Effector memory CD4-positive, alpha-beta T cell (primary cell): ENCODE measurements at places on chromosomes 16 and 17.
A peak's percentile ranks its signal among the peaks of the same experiment; 100 is the strongest.

DNA sequence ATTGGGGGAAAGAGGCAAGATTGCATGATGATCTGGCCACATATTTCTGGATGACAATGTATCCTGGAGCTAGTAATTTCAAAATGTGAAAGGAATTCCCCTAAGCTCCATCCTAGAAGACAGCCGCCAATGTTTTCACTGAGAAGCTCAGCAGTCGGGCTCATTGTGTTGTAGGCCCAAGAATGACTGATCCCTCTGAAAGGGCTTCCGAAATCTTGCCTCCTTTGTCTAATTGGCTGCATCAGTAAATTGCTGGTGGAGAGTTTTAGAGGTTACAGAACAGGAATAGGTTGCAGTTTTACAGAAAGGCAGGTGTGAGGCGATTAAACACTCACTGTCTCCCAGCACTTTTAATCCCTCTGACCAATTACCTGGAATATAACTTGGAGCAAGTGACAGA is 464.1 kb upstream of the SALL1 start:
- no peak overlapping the region for H3K27ac ChIP-seq
- no peaks in the 10 kb centered on the region for H3K36me3 ChIP-seq
- H3K27me3 ChIP-seq: no peaks in the 10 kb centered on the region

GRCh38 chr16:81888520-81889394 is 109.7 kb downstream of the PLCG2 start:
- H3K4me1 ChIP-seq: no peaks in the 10 kb centered on the region
- no peak for DNase-seq
- H3K27ac ChIP-seq: no peak overlapping the region
- no peaks in the 10 kb centered on the region for H3K36me3 ChIP-seq
- H3K4me3 ChIP-seq: no peak overlapping the region

DNA sequence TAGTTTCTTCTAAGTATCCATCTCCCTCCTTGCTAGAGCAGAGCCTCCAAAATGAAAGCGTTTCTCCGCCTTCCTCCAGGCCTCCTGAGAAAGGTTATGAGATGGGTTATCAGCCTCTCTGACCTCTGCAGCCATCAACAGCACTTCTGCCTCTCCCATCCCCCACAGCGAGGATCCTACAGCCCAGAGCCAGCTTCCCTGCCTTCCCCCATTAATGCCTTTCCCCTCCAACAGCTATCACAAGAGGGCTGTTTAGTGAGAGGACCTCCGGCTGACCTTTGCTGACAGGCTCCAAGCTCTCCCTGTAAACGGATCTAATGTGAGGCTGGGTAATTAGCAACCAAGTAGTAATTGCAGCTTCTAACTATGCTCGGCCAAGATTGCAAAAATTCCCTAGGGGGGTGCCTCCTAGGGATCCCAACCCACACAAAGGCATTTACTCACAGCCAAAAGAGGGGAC is 55.8 kb downstream of the ZFHX3 start:
- H3K4me3 ChIP-seq: no peak overlapping the region
- no peaks in the 10 kb centered on the region for H3K27me3 ChIP-seq
- H3K27ac ChIP-seq: no peak overlapping the region
- H3K4me1 ChIP-seq: no peaks in the 10 kb centered on the region
- H3K36me3 ChIP-seq: no peaks in the 10 kb centered on the region

DNA sequence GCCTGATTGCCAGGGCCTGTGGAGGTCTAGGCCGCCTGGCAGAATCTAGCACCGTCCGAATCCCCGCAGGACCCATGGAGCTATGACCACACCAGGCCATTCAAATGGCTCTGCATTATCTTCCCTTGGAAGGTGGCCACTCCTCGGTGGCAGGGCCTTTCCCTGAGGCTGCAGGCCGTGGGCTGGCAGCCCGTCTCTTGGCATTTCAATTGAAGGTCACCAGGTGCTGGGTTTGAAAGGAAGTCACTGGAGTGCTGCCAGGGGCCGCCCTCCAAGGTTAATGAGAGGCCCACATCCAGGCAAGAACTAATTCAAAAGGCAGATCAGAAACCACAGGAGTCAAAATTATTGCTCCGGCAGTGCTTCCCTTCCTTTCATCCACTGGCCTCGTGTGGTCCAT is 27.7 kb upstream of the CACNG5 start:
- H3K4me1 ChIP-seq: no peaks in the 10 kb centered on the region
- H3K27ac ChIP-seq: no peak overlapping the region
- DNase-seq: no peak
- H3K27me3 ChIP-seq: no peaks in the 10 kb centered on the region
- H3K36me3 ChIP-seq: peaks cover 19% of the 10 kb centered on the region

- no peaks in the 10 kb centered on the region for H3K27me3 ChIP-seq
- H3K27ac ChIP-seq: no peak overlapping the region
- H3K4me3 ChIP-seq: no peak overlapping the region
These were observed 18.9 kb downstream of the CA4 start for GRCh38 chr17:60168654-60169053.

- no peak for DNase-seq
- no peak overlapping the region for H3K27ac ChIP-seq
- peaks cover 22% of the 10 kb centered on the region for H3K4me1 ChIP-seq
These were observed 3.4 kb downstream of the USH1G start for GRCh38 chr17:74919440-74920305.

DNA sequence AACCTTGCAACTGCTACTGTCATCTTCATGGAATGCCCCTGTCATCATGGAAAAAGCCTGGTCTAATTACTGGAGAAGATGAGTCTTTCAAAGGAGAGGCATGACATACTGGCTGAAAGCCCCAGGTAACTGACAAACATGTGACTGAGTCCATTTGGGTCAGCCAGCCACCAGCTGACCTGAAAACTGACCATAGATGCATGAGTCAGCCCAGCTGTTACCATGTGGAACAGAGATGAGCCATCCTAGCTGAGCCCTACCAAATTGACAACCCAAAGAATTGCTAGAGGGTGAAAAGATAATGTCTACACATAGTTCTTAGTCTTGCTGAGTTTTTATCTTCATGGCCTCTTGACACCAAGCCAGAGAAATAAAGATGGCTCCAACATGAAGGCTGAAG is 311.8 kb downstream of the UTP18 start:
- H3K36me3 ChIP-seq: no peaks in the 10 kb centered on the region
- peaks cover 3% of the 10 kb centered on the region for H3K27me3 ChIP-seq
- H3K4me1 ChIP-seq: no peaks in the 10 kb centered on the region
- H3K4me3 ChIP-seq: no peak overlapping the region
- no peak for DNase-seq

DNA sequence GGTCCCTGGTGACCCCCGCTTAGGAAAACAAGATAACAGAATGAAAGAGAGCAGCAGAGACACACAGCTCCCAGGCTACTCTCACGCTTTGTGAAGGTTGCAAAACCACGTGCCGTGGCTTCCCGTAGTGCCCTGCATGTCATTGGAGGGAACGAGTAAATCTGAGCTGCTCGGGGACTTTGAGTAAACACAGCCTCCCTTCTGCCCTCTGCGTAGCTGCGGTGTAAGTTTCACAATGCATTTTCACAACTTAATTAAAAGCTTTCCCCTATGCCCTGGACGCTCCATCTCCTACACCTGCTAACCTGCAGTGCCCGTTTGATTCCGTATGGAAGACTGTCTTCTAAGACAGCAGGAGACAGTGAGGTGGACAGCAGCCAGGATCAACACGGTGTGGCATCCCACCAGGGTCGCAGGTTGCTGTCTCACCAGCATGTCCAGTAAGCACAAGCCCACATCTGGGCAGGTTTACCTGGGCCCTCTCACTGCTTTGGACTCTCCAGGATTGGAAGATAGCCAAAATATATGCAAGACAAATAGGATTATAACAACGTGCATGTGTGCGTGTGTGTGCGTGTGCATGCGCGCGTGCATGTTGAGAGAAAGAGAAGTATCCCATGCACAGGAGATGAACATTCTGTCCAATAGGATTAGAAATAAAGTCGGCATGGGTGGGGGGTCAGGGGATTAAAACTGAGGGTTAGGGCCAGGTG is 116.4 kb upstream of the RCVRN start:
- no peak overlapping the region for H3K4me3 ChIP-seq
- no peaks in the 10 kb centered on the region for H3K27me3 ChIP-seq
- no peak for DNase-seq
- H3K4me1 ChIP-seq: no peaks in the 10 kb centered on the region

- no peaks in the 10 kb centered on the region for H3K27me3 ChIP-seq
- no peak overlapping the region for H3K27ac ChIP-seq
- H3K4me1 ChIP-seq: no peaks in the 10 kb centered on the region
- H3K36me3 ChIP-seq: peaks cover 9% of the 10 kb centered on the region
- no peak overlapping the region for H3K4me3 ChIP-seq
- DNase-seq: no peak
These were observed 15.4 kb downstream of the CNOT1 start for GRCh38 chr16:58614212-58614611.

GRCh38 chr16:3180445-3180878 is 7.5 kb upstream of the OR1F1 start:
- H3K4me1 ChIP-seq: peaks cover 15% of the 10 kb centered on the region
- H3K4me3 ChIP-seq: no peak overlapping the region
- DNase-seq: no peak
- H3K27ac ChIP-seq: no peak overlapping the region
- no peaks in the 10 kb centered on the region for H3K36me3 ChIP-seq
- peaks cover 49% of the 10 kb centered on the region for H3K27me3 ChIP-seq

GRCh38 chr16:21083729-21084268 is 66.8 kb downstream of the DNAH3 start:
- no peaks in the 10 kb centered on the region for H3K4me1 ChIP-seq
- H3K27me3 ChIP-seq: no peaks in the 10 kb centered on the region

- H3K4me3 ChIP-seq: no peak overlapping the region
- no peak for DNase-seq
- no peaks in the 10 kb centered on the region for H3K36me3 ChIP-seq
- H3K27me3 ChIP-seq: no peaks in the 10 kb centered on the region
- H3K4me1 ChIP-seq: peaks cover 26% of the 10 kb centered on the region
These were observed 3.6 kb upstream of the MEOX1 start for GRCh38 chr17:43665084-43665936.

GRCh38 chr16:46947900-46948547 is 25.4 kb downstream of the DNAJA2 start:
- H3K36me3 ChIP-seq: no peaks in the 10 kb centered on the region
- H3K27ac ChIP-seq: no peak overlapping the region
- H3K4me3 ChIP-seq: no peak overlapping the region
- no peaks in the 10 kb centered on the region for H3K4me1 ChIP-seq
- DNase-seq: no peak
- H3K27me3 ChIP-seq: no peaks in the 10 kb centered on the region

DNA sequence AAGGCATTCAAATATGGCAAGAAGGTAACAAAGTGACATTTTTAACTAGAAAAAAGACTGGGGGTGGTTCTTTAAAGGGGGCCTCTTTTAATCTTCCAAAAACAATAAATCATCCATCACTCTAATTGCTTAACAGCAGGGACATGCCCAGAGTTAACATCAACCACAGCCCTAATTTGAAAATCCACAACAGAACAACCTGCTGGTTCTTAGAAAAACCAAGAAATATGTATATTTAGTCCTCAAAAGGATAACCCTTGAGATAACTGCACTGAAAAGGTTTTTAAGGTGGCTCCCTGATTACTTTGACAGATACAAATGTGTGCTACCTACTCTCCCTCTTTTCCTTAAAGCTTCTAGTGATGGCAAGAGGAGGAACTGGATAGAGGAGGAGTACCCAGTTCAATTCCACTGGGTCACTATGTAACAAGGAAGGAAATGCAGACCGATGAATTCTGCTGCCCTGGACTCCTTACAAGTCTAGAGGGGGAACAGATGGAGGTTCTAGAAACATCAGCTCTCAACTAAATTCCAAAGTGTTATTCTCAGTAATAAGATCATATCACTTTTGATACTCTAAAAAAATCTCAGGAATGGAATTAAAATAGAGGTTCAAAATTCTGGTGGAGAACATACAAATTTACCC is 54.3 kb downstream of the N4BP1 start:
- peaks cover 18% of the 10 kb centered on the region for H3K36me3 ChIP-seq
- H3K27ac ChIP-seq: peak overlapping the region; percentile 24
- no peaks in the 10 kb centered on the region for H3K27me3 ChIP-seq

DNA sequence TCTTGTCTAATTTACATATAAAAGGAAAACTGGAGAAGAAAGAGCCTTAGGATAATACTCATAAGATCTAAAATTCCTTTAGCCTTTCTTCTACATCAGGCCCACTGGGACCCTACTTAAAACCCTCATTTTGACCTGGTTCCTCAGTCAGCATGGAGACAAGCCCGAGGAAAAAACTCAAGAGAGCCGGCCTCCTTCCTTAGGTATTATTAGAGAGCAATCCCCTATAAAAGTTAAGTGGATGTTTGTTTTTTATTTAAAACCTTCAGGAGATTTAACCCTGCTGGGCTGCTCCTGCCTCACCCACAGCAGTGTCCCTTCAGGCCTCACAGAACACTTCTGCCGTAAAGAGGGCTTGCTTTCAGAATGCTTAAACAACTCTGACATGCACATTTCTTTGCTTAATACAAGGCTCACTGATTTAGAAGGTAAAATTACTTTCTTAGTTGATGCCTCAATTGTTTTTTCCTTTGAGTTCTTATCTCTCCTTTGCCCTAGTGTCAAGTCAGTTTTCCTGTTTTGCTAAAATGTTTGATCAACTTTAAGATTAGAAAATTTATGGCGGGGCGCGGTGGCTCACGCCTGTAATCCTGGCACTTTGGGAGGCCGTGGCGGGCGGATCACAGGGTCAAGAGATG is 145.6 kb upstream of the TBX2 start:
- DNase-seq: no peak
- H3K27me3 ChIP-seq: no peaks in the 10 kb centered on the region

GRCh38 chr16:27318392-27319256 is 4.8 kb downstream of the IL4R start:
- peaks cover 65% of the 10 kb centered on the region for H3K4me1 ChIP-seq
- H3K27ac ChIP-seq: peak overlapping the region; percentile 98
- H3K36me3 ChIP-seq: peaks cover 2% of the 10 kb centered on the region
- H3K4me3 ChIP-seq: peak overlapping the region; percentile 31

DNA sequence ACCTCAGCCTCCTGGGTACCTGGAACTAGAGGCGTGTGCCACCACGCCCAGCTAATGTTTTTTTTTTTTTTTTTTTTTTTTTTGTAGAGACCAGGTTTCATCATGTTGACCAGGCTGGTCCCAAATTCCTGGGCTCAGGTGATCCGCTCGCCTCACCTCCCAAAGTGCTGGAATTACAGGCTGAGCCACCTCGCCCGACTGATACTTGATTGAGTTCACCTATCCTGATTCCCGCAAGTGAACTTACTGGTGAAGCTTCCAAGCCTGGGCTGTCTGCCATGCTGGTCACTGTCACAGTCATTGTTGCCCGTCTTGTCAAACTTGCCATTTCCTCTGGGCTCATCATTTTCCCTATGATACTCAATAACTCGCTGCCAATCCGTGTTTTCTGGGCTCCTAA is 71.1 kb upstream of the MTMR4 start:
- DNase-seq: no peak
- H3K36me3 ChIP-seq: no peaks in the 10 kb centered on the region
- H3K27me3 ChIP-seq: no peaks in the 10 kb centered on the region
- H3K4me1 ChIP-seq: no peaks in the 10 kb centered on the region
- no peak overlapping the region for H3K4me3 ChIP-seq
- H3K27ac ChIP-seq: no peak overlapping the region

DNA sequence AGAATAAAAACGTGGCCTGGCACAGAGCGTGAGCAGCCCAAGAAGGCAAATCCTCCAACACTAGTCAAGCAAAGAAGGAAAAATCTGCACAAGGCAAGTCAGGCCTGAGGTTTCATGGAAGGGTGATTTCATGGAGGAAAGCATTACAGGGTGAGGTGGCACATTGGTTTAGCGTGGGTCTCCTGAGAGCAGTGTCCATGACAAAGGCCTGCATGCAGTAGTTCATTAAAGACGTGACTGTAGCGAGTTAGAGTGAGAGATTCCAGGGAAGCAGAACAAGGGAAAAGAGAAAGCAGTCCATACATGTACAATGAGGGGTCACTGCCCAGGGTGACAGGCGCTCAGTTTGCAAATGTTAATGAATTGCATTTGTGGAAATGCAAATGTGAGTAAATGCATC is 285.0 kb upstream of the ERCC4 start:
- H3K4me1 ChIP-seq: no peaks in the 10 kb centered on the region
- no peak for DNase-seq
- H3K4me3 ChIP-seq: no peak overlapping the region
- H3K27me3 ChIP-seq: no peaks in the 10 kb centered on the region
